A549 treated with CpdA at 1 μM for 4 hours (cell line): ENCODE measurements at places on chromosomes 7 and 10. TPM values are rescaled to one million over a fixed set of nuclear protein-coding genes. Genes with fewer than 3 reads are reported as not detected.

The HDAC9 gene
- total RNA-seq, result 0.03 to 0.31 TPM (median 0.11 TPM) in 5 replicates

The C10orf67 gene
- 0.05 to 0.22 TPM (median 0.10 TPM) in 3 of 5 replicates, not detected in the others for total RNA-seq

The TRPV5 gene
- total RNA-seq, result not detected in 5 replicates

The SEMA3A gene
- 5.6 to 8.9 TPM (median 6.3 TPM) in 5 replicates for total RNA-seq

The AZGP1 gene
- total RNA-seq, result not detected in 5 replicates

The PRR15 gene
- 1.1 to 1.3 TPM (median 1.3 TPM) in 5 replicates for total RNA-seq

The NRAP gene
- not detected in 5 replicates for total RNA-seq

The SUGCT gene
- total RNA-seq, result 0.89 to 1.5 TPM (median 1.4 TPM) in 5 replicates
